Progenitor cell of endocrine pancreas (in vitro differentiated cells): ENCODE measurements at places on chromosomes 6 and 20. TPM values are rescaled to one million over a fixed set of nuclear protein-coding genes. Genes with fewer than 3 reads are reported as not detected.

The C20orf202 gene
- total RNA-seq, result 0.26 and 0.27 TPM in 2 replicates

- no peak for DNase-seq
These were observed 945.7 kb downstream of the KIF16B start for GRCh38 chr20:15627501-15627903.

DNA sequence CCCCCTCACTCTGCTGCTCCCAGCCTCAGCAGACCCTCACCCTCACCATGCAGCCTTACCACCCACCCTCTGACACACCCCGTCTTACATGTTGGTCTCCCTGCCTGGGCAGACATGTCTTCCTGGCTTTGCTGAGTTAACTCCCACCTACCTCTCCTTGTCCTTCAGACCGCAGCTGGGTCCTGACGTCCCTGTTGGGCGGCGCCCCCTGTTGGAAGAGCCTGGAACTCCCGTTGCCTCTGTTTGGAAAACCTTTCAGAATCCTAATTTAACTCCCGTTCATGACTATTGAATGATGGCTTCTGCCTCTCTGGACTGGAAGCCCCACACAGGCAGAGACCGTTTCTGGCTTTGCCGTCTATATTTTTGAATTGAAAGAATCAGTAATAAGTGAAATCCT, 245.1 kb downstream of the MYLK4 start:
- DNase-seq, result no peak

The NCOA5 gene
- total RNA-seq, result 52.5 and 58.7 TPM in 2 replicates

DNA sequence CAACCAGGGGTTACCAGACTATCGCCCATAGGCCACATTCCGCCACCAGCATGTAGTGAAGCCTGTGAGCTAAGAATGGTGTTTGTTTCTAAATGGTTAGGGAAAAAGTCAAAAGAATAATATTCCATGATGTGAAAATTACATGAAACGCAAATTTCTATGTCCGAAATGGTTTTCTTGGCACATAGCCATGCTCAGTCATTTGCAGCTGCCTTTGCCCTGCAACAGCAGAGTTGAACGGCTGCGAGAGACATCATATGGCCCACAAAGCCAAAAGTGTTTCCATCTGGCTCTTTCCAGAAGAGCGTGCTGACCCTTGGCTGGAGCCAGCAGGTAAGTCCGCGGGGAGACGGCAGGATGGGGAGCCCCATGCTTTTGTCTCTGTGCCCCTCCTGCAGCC, 60.7 kb downstream of the FAM120B start:
- no peak for DNase-seq
